ENCODE measurements at places on chromosomes 16 and 17.

DNA sequence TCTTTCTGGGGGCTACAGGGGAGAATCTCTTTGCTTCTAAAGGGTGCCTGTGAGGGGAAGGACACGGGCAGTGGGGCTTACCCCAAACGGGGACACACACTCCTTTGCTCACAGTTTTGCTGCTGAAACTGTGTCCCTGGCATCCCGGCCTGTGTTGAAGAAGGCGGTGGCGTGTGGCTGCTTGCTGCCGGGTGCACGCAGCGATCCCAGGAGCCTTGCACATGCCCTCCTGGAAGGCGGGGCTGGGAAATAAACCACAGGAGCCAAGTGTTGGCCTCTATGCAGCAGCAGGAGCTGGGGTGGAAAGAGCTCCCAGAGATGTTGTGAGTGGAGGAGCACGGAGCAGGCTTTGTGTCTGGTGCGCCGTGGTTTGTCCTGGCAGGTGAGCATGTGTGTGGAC is 131.0 kb upstream of the CIBAR2 start:
- DNase-seq, result no peak

DNA sequence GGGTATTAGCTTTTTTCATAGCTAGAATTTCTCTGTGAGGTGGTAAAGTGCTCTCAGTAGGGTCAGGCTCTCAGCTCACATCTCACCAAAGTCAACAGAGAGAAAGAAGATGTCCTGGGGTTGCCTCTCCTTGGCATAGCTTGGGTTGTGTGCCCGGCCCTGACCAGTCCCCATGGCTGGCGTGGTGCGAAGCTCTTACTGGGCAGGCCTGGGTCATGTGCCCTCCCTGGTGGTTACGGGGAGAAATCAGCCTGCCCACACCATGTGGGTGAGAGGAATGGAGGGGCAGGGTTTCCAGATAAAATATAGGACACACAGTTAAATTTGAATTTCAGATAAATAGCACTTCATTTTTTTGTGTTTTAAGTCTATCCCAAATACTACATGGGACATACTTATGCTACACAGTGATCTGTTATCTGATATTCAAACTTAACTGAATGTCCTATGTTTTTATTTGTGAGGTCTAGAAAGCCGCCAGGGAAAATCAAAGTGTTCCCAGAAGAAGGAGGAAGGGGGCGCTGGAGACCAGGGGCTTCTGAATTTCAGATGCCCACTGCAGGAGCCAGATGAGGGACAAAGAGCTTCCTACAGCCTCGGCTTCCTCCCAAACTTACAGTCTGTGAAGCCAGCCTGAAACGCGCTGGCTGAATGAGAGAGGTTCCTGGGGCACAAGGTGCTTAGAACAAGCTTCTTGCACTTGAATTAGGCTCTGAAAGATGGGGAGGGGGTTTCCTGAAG is 45.4 kb downstream of the NKD1 start:
- no peak for DNase-seq

GRCh38 chr17:49964769-49965523 is 4.0 kb upstream of the DLX4 start:
- no peak for DNase-seq

DNA sequence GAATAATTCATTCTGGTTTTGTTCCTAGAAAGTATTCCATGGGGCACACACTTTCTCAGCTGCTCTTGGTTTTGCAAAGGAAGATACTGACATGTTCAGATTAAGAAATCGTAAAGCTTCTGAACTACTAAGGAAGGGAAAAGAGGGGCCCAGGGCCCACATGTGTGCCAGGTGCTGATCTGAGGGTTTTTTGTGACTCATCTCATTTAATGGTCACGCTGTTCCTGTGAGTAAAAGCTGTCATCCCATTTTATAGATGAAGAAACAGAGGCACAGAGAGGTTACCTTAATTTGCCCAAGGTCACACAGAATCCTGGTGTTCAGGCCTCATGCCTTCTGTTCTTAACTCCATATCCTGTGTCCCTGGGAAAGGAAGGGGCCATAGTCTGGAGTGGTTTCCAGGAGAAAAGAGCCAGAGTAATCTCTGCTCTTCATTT is 113.2 kb downstream of the MSI2 start:
- no peak for DNase-seq

GRCh38 chr16:88295671-88296436 is 86.9 kb upstream of the ZNF469 start:
- DNase-seq, result no peak

DNA sequence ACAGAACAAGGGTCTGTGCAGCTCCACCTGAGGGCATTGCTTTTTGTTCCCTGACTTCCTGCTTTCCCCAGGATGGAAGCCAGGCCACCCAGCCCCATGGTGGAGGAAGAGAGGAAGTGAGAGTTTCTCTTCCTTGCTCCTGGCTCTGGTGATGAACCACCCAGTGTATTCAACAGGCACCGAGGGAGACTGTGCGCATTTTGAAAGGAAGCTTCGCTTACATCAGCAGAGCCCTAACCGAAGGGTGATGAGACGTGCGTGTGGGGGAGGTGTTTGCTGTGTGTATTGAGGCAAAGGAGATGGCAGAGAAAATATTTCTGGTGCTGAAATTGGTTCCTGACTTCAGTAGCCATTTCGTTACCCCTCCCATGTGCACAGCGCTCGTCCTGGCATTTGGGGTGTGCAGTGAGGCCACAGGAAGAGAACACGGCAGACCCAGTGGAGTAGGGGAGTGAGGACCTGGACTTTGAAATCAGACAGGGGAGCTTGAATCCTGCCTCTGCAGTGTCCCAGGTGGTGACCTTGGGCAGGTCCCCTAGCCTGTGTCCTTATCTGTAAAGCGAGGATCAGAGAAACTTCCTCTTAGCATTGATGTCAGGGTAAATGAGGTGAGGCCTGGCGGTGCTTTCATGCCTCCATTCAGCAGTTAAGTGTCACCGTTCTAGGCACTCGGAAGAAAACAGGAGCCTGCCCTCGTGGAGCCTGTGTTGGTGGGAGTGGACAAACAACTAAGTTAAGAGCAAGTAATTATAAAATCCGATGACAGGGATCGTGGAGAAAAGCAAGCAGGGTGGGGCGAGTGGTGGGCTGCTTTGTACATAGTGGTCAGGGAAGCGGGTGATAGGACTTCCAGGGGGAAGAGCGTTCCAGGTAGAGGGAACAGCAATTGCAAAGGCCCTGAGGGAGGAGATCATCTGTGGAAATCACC is 7.4 kb downstream of the CMIP start:
- peak; percentile 77 for DNase-seq

- DNase-seq, result peak; percentile 13
Measured at GRCh38 chr17:76452127-76452659, 759 bp downstream of the UBE2O start.

DNA sequence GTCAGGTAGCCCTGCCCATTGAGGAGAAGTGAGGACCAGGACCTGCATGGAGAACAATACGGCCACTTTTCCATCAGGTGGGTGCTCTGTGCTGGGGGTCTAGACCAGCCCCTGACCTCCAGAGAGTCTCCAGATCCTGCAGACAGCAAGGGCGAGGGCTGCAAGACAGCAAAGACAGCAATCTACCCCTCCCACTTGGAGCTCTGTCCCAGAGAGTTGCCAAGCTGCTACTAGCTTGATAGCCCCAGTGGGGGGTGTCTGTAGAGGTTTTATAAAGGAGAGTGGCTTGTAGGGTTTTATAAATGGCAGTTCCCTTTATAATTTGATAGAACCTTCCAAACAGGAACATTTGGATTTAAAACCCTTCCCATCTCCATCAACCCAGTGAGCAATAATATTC is 16.7 kb upstream of the SLFN11 start:
- no peak for DNase-seq

- no peak for DNase-seq
Measured at GRCh38 chr17:27577884-27578717, 52.9 kb upstream of the LGALS9 start.

DNA sequence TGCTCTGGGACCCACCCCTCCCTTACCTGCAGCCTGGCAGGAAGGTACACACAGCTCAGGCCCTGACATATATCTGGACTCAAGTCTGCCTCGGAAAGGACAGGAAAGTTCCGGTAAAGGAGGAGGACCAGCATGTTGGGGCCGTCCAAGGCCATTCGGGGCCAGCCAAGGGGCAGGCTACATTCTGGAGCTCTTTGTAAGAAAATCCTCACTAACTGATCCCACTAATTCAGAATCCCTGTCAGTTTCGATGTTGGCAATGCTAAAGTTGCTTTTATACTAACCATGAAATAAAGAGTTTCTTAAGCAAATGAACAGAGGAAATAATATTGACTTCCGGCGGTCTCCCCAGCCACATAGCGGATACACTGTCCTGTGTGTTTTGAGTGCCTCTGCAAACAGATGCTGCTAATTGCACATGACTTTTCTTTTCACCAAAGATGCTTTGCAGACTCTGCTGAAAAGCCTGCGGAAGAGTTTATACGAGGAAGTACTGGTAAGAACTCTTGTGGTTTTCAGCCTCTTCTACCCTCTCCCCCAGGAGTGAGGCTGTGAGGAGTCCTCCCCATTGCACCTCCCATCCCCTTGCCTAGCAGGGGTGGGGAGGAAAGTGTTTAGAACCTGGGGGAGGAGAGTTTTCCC is 54.8 kb downstream of the PLXDC1 start:
- peak; percentile 64 for DNase-seq

DNA sequence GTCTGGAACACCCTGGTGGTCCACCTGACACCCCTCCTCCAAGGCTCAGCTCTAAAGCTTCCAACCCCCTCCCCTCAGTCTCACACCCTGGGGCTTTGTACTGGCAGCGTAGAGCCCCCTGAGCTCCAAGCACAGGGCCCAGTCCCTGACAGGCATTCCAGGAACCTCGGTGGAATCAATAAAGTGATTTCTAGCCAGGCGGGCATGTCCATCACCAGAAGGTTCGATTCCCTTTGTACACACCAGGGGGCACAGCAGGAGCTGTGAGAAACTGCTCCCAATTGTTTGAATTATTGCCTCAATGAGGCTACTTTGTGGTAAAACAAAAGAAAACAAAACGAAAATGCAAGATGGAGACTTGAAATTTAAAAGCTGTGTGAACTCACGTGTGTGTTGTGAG is 51.8 kb downstream of the SMPD3 start:
- peak; percentile 29 for DNase-seq

DNA sequence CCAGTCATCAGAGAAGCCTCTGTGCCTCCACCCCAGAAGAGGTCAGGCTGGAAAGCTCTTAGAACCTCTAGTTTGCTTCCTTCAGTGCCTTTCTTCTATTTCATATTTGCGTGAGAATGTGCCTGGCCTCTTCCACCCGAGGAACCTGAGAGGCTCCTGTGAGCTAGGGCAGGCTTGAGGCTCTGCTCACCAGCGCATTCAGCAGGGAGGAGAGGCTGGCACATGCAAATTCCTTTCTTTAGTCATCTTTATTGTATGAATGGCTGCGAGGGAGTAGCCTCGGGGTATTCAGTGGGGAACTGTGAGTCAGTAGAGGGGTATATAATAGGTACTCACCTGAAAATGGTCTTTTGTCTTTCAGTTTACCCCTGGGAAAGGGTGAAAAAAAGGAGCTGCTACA is 268.3 kb downstream of the ABCC12 start:
- DNase-seq, result no peak

DNA sequence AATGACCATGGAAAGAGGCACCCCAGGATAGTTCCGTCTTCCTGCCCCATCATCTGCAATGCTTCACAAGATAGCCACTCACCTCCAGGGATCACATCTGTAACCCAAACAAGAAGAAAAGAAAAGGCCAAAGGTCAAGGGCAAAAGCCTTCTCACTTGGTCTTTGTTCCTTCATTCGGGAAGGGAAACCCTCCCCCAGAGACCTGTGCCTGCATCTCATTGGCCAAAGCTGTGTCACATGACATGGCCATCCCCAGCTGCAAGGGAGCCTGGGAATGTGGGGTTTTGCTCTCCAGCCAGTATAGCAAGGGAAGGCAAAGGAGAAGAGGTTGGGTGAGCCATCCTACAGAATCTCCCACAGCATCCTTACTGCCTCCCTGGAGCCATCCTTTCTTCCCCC is 47.9 kb downstream of the NOL11 start:
- no peak for DNase-seq

DNA sequence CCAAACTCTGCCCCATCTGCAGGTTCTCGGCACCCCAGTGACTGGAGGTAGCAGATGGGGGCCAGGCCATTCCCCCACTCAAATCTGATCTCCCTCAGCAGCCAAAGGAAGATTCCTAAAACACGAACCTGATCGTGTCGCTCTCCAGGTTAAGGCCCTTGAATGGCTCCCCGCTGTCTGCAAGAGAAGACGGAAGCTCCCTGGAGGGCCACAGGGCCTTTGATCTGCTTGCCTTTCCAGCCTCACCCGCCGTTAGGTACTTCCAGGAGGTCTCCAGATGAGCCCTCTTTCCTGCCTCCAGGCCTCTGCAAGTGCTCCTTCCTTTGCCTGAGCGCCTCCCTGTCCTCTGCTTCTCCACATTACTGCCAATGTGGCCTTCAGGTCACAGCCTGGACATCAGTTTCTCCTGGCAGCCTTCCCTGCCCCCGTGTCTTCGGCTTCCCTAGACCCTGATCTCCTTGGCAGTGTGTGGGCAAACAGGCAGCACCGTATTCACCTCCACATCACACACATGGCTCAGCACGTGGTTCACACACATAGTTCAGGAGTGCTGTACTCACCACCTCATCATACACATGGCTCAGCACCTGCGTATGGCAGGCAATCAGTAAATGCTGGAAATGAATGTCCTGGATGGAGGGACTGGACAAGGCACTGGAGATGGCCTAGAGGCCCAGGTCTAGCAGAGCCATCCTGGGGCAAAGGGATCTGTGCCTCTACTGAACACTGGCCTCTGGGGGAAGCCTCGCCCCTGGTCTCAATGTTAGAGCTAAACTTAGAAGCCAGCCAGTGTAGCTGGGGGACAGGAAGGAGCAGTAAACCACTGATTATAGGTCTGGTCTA is 26.4 kb upstream of the MRPS23 start:
- no peak for DNase-seq

DNA sequence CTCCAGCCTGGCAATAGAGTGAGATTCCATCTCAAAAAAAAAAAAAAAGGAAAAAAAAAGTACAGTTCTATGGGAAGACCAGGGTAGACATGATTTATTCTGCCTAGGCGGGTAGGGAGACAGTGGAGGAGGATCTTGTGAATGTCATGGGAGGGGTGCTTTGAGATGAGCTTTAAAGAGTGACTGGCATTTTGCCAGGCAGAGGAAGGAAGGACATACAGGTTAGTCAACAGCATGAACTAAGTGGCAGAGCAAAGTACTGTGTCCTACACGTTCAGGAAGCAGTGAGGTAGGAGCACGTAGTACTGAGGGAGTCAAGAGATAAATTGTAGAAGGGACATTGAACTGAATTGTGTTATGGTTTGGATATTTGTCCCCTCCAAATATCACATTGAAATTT is 451.5 kb downstream of the TOX3 start:
- no peak for DNase-seq

DNA sequence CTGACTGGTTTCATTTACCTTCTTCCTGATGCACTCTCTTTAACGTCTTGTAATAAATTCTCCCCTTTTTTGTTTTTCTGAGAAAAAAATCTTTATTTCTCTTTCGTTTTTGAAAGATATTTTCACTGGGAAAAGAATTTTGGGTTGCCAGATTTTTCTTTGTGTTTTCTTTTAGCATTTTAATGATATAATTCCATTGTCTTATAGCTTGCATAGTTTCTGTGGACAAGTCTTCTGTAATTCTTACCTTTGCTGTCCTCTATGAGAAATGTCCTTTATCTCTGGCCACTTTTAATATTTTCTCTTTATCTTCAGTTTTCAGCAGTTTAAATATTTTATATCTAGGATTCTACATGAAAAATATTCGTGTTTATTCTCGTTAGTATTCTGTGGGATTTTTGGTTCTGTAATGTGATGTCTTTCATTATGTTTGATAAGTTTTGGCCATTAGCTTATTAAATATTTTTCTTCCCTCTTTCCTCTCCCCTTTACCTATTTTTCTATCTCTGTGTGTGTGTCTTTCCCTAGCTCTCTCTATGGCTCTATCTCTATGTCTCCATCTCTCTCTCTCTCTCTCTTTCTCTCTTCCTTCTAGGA is 236.5 kb downstream of the C16orf95 start:
- DNase-seq, result no peak

GRCh38 chr17:41781404-41782110 is 5.0 kb downstream of the JUP start:
- DNase-seq, result no peak

Data from HL-60 (cell line).